ENCODE measurements at places on chromosomes 16 and 17. TPM values are rescaled to one million over a fixed set of nuclear protein-coding genes. Genes with fewer than 3 reads are reported as not detected.

DNA sequence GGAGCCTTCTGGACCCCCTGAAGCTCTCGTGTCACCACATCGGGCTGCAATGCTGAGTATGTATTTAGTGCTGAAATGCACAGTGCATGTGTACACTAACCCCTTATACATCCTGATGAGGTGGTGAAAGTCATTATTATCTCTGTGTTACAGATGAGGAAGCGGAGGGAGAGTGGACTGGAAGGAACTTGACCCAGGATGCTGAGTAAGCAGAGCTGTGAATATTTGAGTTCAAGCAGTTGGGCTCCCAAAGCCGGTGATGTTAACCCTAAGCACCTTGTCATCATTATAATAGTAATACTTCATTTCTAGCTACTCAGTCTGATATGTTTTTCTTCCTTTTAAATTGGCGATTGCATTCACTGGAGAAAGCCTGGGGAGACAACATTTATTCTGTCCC, 25.9 kb upstream of the NKD1 start:
- no peak overlapping the region for H3K4me3 ChIP-seq
- no peak for DNase-seq
- no peaks in the 10 kb centered on the region for H3K4me1 ChIP-seq

- no peak for DNase-seq
- no peaks in the 10 kb centered on the region for H3K36me3 ChIP-seq
- H3K27me3 ChIP-seq, result no peaks in the 10 kb centered on the region
- H3K27ac ChIP-seq, result no peak overlapping the region
- no peaks in the 10 kb centered on the region for H3K4me1 ChIP-seq
Measured at GRCh38 chr17:42163113-42163512, 8.3 kb upstream of the RAB5C start.

GRCh38 chr16:68732042-68732680, 4.9 kb upstream of the CDH1 start:
- H3K36me3 ChIP-seq, result no peaks in the 10 kb centered on the region
- no peaks in the 10 kb centered on the region for H3K4me1 ChIP-seq
- no peak overlapping the region for H3K4me3 ChIP-seq
- no peak overlapping the region for H3K27ac ChIP-seq

DNA sequence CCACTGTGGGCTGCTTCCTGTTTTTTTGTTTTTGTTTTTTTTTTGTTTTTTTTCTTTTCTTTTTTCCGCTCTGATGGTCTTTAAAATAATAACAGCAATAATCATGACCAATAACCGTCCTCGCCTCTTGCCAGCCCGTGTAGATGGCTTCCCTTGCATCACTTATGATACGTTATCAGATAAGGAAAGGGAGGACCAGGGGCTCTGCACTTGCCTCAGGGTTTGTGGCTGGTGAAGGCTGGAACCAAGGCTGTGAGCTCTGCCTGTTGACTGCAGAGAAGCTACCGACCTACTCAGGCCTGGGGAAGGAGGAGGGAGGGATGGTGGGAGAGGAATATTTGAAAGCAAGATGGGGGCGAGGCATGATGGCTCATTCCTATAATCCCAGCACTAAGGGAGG, 114.0 kb upstream of the SDK2 start:
- no peak overlapping the region for H3K4me3 ChIP-seq
- no peak overlapping the region for H3K27ac ChIP-seq
- H3K4me1 ChIP-seq, result no peaks in the 10 kb centered on the region
- no peaks in the 10 kb centered on the region for H3K36me3 ChIP-seq
- DNase-seq, result no peak

- no peak overlapping the region for H3K4me3 ChIP-seq
- H3K36me3 ChIP-seq, result peaks cover 4% of the 10 kb centered on the region
- H3K4me1 ChIP-seq, result no peaks in the 10 kb centered on the region
- H3K27ac ChIP-seq, result no peak overlapping the region
Measured at GRCh38 chr17:75889454-75889853, 7.3 kb downstream of the TRIM65 start.

GRCh38 chr17:2024572-2025219, 438 bp downstream of the RTN4RL1 start:
- peaks cover 43% of the 10 kb centered on the region for H3K27me3 ChIP-seq
- H3K36me3 ChIP-seq, result no peaks in the 10 kb centered on the region
- no peak for DNase-seq

DNA sequence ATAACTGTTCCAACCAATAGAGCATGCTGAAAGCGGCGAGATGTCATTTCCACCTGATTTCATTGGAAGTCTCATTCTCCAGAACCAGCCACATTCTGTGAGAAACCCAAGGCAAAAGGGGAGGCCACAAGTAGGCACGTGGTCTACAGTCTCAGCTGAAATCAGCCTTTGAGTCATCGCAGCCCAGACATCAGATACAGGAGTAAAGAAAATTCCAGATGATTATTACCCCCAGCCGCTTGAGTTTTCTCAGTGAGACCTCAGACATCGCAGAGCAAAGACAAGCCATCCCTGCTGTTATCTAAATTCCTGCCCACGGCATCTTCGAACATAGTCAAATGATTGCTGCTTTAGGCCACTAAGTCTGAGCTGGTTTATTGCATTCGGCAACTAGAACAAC, 23.1 kb downstream of the STAT3 start:
- H3K4me3 ChIP-seq, result no peak overlapping the region
- H3K4me1 ChIP-seq, result peaks cover 33% of the 10 kb centered on the region
- H3K27me3 ChIP-seq, result no peaks in the 10 kb centered on the region

DNA sequence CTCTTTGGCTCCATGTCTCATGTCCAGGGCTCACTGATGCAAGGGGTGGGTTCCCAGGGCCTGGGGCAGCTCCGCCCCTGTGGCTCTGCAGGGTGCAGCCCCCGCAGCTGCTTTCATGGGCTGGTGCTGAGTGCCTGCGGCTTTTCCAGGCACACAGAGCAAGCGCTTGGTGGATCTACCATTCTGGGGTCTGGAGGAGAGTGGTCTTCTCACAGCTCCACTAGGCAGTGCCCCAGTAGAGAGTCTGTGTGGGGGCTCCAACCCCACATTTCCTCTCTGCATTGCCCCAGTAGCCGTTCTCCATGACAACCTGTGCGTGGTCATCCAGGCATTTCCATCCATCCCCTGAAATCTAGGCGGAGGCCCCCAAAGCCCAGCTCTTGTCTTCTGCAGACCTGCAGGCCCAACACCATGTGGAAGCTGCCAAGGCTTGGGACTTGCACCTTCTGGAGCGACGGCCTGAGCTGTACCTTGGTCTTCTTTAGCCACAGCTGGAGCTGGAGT, 5.2 kb downstream of the IL32 start:
- H3K27ac ChIP-seq, result no peak overlapping the region
- H3K27me3 ChIP-seq, result peaks cover 2% of the 10 kb centered on the region
- no peaks in the 10 kb centered on the region for H3K36me3 ChIP-seq

DNA sequence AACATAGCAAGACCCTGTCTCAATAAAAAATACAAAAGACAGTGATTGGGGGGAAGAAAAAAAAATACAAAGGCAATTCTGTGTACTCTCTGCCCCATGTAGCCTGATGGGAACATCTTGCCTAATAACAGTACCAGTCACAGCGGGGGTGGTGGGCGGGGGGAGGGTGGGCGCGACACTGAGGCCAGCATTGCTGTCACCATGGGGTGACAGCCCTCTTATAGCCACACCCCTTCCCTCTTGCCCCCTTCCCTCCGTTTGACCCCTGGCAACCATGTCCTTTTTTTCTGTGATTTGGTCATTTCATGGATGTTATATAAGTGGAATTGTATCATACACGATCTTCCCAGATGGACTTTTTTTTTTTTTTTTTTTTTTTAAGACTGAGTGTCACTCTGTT, 80.9 kb downstream of the DNAH17 start:
- DNase-seq, result no peak
- no peaks in the 10 kb centered on the region for H3K4me1 ChIP-seq
- H3K27ac ChIP-seq, result no peak overlapping the region
- no peaks in the 10 kb centered on the region for H3K36me3 ChIP-seq

DNA sequence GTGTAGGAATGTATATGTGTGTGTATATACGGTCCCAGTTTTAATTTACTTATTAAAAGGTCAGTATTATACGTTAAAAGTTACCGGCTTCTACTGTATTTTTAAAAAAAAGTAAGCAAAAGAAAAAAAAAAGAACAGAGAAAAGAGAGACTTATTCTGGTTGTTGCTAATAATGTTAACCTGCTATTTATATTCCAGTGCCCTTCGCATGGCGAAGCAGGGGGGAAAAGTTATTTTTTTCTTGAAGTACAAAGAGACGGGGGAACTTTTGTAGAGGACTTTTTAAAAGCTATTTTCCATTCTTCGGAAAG, 1.6 kb downstream of the NOG start:
- H3K27me3 ChIP-seq, result peaks cover 22% of the 10 kb centered on the region
- no peaks in the 10 kb centered on the region for H3K36me3 ChIP-seq
- no peak for DNase-seq
- peaks cover 31% of the 10 kb centered on the region for H3K4me1 ChIP-seq
- no peak overlapping the region for H3K27ac ChIP-seq
- peak overlapping the region; percentile 57 for H3K4me3 ChIP-seq

DNA sequence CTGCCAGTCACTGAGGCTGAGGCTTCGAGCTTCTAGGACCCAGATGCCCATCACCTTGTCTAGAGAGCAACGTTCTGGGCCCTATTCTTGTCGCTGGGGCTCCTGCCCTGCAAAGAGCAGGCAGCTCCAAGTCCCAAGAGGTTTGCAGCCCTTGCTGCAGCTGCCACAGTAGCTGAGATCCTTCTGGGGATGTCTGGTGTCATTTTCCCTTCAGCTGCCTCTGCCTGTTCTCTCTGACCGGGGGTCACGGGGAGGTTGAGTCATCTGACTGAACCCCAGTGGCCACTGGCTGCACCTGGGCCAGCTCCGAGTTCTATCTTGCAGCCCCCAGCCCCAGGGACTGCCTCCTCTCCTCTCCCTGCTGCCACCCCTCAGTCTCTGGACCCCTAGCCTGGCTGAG, 4.9 kb downstream of the WSCD1 start:
- H3K27ac ChIP-seq, result no peak overlapping the region
- no peaks in the 10 kb centered on the region for H3K36me3 ChIP-seq
- no peak for DNase-seq
- peaks cover 10% of the 10 kb centered on the region for H3K27me3 ChIP-seq

GRCh38 chr17:58275417-58275816, 5.3 kb downstream of the MPO start:
- H3K4me1 ChIP-seq, result no peaks in the 10 kb centered on the region
- H3K27me3 ChIP-seq, result peaks cover 8% of the 10 kb centered on the region
- H3K27ac ChIP-seq, result no peak overlapping the region

DNA sequence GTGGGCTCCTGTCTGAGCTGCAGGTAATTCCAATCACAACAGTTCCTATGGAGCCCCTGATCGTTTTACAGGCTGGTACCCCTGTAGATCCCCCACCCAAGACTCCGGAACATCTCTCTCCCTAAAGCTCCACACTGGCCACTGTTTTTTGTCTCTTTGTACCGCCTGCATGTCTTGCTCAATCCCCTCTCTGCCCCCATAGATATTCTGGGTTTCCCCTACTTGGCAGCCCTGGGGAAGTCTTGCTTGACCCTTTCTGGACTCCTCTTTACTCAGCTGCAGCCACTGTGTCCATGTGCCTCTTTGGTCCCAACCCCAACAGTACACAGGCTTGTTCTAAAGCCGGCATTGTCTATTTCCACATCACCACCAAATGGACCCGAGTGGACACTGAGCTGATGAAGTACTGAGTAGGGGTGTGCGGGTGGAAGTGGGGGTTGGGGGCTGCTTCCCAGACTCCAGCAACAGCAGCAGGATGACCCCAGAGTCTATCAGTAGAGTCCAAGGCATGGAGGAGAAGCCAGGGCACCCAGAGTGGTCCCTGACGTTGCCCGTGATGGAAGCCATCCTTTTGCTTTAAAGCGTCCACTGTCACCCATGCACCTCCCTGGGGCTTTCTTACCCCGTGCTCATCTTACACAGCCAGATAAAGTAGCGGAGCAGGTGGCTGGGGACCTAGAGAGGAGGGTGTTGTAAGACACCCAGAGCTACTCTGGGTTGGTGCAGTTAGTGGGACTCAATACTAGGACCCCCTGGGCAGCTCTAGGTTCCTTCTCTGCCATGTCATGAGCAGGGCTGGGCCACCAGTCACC, 6.4 kb downstream of the CD300LB start:
- H3K36me3 ChIP-seq, result no peaks in the 10 kb centered on the region
- H3K4me1 ChIP-seq, result no peaks in the 10 kb centered on the region
- H3K27me3 ChIP-seq, result no peaks in the 10 kb centered on the region
- no peak overlapping the region for H3K4me3 ChIP-seq
- no peak overlapping the region for H3K27ac ChIP-seq

DNA sequence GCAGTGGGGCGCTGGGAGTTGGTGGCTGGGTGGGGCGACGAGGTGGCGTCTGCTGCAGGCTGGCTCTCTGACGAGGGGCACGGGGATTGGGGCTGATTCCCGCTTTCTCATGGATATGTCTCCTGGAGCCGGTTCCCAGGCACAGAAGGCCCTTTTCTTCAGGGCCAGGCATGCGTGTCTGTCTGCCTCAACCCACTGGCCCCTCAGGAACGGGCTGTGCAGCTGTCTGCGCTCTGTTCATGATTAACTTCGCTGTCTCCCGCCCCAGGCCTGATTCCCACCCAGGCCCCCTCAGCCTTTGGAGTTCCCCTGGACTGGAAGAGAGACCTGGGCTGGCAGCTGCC, 53.1 kb downstream of the RAP1GAP2 start:
- no peaks in the 10 kb centered on the region for H3K27me3 ChIP-seq
- no peaks in the 10 kb centered on the region for H3K36me3 ChIP-seq
- no peak overlapping the region for H3K4me3 ChIP-seq
- DNase-seq, result no peak
- H3K4me1 ChIP-seq, result peaks cover 5% of the 10 kb centered on the region
- H3K27ac ChIP-seq, result no peak overlapping the region

DNA sequence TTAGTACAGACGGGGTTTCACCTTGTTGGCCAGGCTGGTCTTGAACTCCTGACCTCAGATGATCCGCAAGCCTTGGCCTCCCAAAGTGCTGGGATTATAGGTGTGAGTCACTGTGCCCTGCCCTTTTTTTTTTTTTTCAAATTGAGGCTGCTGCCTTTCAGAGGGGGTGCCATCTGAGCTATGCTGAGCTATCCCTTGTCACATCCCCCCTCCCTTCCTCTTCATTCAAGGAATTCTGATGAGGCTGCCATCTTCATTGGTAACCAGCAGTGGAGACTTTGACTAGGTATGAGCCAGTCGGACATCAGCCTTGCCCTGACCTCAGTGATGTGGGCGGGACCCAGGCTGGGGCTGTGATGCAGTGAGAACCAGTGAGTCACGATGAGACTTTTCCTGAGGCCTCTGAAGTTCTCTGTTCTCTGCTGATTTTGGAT, 24.4 kb upstream of the GPT2 start:
- H3K27ac ChIP-seq, result peak overlapping the region; percentile 20
- peaks cover 4% of the 10 kb centered on the region for H3K4me1 ChIP-seq
- DNase-seq, result peak; percentile 80
- no peaks in the 10 kb centered on the region for H3K36me3 ChIP-seq
- H3K4me3 ChIP-seq, result no peak overlapping the region
- no peaks in the 10 kb centered on the region for H3K27me3 ChIP-seq

AXIN2 gene
- 8.9 TPM for total RNA-seq

BCL6B gene
- not detected for total RNA-seq

DYNLL2 gene
- 24.9 TPM for total RNA-seq

ARHGDIG gene
- 3.3 TPM for total RNA-seq
